Prostate gland (tissue), 2 donors: ENCODE measurements at places on chromosomes 2 and 18.

- no peak for DNase-seq
Measured at GRCh38 chr2:7812231-7812995, 869.4 kb upstream of the ID2 start.

DNA sequence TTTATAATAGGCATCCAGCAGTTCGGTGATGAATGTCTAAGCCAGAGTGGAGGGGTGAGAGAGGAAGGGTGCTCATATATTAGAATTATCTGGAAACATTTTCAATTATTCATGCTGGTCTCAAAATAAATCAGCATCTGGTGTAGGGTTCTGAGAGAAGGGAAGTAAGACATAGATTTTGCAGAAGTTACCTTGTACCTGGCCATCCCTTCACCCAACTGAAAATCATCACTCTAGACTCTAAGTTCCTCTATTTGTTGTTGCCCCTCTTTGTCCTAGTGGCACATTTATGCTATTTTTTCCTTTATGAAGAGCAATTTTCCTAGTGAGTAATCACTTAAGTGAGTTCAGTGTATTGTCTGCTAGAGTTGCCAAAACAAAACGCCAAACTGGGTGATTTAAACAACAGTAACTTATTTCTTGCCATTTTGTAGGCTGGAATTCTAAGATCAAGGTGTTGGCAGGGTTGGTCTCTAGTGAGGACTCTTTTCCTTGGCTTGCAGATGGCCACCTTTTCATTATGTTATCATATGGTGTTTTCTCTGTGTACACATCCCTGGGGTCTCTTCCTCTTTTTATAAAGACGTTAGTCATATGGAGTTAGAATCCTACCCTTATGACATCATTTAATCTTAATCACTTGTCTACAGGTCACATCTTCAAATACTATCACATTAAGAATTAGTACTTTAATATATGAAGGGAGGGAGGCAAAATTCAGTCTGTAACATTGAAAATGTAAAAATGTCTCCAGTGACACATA, 129.9 kb upstream of the KLHL14 start:
- DNase-seq: no peak

GRCh38 chr18:10131081-10131459, 217.3 kb downstream of the VAPA start:
- no peak for DNase-seq

DNA sequence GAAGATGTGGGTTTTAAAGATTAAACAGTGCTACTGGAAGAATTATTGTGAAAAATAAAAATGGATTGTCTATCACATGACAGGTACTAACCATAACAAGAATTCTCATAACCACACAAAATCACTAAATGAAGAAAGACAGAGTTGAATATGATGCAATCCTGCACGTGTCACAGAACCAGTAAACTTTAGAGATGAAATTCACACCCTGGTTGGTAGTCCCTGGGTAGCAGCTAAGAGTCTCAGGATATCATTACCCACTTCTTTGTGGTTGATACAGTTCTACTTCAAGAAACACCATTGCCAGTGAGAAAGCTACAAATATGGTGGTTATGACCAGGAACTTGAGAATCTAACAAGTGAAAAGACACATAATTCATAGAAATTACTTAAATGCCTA, 450.2 kb downstream of the ERBB4 start:
- no peak for DNase-seq

- no peak for DNase-seq
Measured at GRCh38 chr18:43869451-43870008, 592.2 kb upstream of the SYT4 start.

- no peak for DNase-seq
Measured at GRCh38 chr2:227816507-227817294, 3.1 kb downstream of the CCL20 start.
